Mesothelial cell of epicardium (in vitro differentiated cells): ENCODE measurements at places on chromosomes 3 and 15. TPM values are rescaled to one million over a fixed set of nuclear protein-coding genes. Genes with fewer than 3 reads are reported as not detected.

- DNase-seq = no peak
Measured at GRCh38 chr3:71285086-71285485, 298.4 kb downstream of the FOXP1 start.

- DNase-seq = no peak
Measured at GRCh38 chr15:70092464-70093027, 5.2 kb downstream of the TLE3 start.

- DNase-seq = no peak
Measured at GRCh38 chr15:93051236-93052089, 37.5 kb downstream of the RGMA start.

The PDCD6IP gene
- total RNA-seq = 134 to 142 TPM (median 135 TPM) in 3 replicates

The ZNF620 gene
- 15.1 to 16.7 TPM (median 15.8 TPM) in 3 replicates for total RNA-seq
